ENCODE measurements at places on chromosomes 12 and 14. TPM values are rescaled to one million over a fixed set of nuclear protein-coding genes. Genes with fewer than 3 reads are reported as not detected.

KRT86 gene
- 0.07 TPM for total RNA-seq

- DNase-seq: no peak
Measured at GRCh38 chr14:73795466-73795865, 56.2 kb upstream of the PTGR2 start.

DNA sequence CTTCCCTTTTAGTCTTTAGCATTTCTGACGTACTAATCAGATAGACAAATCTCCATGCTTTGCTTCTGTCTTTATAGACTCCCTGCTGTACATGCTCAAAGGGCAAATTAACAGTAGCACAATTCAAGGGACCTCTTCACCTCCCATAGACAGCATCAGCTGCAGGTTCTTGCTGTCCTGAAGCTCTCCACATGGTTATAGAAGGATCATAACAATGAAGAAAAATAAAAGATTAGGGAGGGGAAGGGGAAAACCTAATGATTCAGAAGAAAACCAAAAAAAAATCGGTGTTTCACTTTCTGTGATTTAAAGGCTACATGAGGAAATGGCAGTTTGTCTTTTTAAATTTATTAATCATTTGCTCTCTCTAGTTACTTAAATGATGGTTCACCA lies 155.5 kb downstream of the PTCSC3 start:
- no peak for DNase-seq

GRCh38 chr12:53696655-53697331 lies 20.9 kb upstream of the ATP5MC2 start:
- DNase-seq: no peak

- DNase-seq: peak; percentile 52
Measured at GRCh38 chr12:77841521-77841920, 10.8 kb downstream of the NAV3 start.

DNA sequence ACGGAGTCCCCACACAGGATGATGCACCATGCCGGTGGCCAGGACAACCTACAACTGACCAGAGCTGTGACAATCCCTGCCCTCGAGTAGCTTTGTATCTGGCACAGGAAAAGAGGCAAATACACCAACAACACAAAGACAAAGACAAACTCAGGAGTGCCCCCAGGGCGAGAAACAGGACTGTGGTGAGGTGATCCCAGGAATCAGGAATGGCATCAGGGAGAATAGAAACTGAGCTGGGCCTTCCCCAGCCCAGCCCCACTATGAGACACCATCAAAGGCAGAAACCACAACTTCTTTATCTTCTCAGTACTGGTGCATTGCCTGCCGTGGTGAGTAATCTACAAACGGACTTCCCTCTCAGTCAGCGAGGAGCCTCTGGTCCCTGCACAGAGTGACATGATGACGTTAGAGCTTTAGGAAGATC lies 157.7 kb downstream of the TTC7B start:
- no peak for DNase-seq

GRCh38 chr12:131389054-131390013 lies 321.6 kb upstream of the SFSWAP start:
- DNase-seq: no peak

Measured in pulmonary artery endothelial cell (primary cell).